ENCODE measurements at places on chromosomes 1 and 21.
A peak's percentile ranks its signal among the peaks of the same experiment; 100 is the strongest.

- DNase-seq, result no peak
Measured at GRCh38 chr1:93317207-93317606, 28.5 kb upstream of the DR1 start.

DNA sequence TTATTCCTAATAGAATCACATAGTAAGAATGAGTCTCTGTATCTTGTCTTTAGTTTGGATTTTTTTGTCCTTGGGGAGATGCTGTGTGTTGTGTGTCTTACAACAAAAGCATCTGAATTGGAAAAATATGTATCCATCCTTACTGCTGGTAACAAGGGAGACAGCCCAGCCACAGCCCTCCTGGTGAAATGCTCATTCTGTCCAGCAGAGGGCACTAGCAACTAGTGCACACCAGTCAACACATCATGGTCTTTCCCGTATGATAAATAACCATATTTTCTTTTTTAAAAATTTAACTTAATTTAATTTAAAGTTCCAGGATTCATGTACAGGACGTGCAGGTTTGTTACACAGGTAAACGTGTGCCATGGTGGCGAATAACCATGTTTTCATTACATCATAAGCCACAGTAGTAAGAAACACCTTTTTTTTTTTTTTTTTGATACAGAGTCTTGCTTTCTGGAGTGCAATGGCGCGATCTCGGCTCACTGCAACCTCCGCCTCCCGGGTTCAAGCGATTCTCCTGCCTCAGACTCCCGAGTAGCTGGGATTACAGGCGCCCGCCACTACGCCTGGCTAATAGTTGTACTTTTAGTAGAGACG is 245.1 kb downstream of the PTBP2 start:
- DNase-seq, result peak; percentile 53

DNA sequence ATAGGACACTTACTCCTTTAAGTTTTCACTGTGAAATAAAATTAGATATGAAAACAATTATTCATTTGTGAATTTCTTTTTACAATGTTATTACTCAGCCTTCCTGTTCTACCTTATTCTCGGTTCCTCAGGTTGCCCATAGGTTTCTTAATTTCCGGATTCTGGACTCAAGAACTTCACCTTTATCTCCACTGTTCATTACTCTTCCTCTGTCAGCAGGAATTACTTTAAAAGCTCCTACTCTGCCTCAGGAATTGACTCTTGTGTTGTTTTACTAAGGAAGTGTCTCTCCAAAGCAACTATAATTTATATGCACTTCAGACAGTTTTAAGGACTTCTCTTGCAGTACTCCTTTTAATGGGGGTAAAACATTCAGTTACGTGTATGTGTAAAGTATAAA is 123.8 kb downstream of the OSBPL9 start:
- no peak for DNase-seq

GRCh38 chr1:196427976-196428734 is 180.1 kb downstream of the KCNT2 start:
- DNase-seq, result no peak

DNA sequence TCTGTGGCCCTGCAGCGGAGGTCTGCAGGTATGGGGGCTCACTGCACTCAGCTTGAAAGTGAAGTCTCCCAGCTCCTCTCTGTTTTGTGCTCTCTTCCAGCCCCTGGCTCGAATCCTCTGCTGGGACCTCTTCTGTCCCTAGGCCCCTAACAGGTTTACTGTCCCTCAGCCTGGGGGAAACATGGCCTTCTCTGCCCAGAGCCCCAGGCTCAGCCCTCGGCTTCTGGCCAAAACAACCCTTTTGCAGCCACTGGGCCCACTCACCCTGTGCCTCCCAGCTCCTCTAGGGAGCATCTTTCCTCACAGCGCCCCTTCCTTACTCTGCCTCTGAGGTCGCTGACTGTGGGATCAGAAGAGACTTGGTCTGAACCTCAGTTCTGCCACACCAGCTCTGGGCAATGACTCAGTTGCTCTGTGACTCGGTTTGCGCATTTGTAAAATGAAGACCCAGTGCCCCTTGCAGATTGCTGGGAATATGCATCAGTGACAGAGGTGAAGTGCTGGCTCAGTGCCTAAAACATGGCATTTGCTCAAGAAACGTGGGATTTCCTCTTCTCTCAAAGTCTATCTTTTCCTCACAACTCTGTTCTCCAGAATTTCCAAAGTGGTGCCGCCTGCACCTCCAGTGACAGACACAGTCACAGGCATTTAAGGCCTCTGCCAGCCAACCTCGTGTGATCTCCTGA is 26.5 kb upstream of the TENT5C start:
- no peak for DNase-seq

DNA sequence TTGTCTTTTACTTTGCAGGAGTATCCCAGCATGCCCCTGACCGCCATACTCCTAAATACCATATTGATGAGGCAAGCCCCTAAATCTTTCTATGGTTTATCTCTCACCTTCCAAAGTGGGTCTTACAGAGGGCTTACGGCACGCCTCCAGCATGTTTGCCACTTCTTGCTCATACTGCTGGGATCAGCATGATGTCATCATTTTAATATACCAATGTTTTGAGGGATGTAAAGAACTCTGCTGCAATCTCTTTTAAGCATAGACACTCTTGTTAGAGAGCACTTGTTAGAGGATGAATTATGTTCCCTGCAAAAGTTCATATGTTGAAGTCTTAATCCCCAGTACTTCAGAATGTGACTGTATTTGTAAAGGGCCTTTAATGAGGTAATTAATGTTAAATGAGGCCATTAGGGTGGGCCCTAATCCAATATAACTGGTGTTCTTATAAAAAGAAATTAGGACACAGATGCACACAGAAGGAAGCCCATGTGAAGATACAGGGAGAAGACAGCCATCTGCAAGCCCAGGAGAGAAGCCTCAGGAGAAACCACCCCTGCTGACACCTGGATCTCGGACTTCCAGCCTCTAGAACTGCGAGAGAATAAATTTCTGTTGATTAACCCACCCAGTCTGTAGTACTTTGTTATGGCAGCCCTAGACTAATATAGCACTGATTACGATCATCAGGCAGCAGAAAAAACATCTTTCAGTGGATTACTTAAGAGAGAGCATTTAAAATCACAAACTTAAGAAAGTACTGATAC is 16.4 kb upstream of the ABCB10 start:
- DNase-seq, result no peak
